ENCODE measurements at places on chromosomes 13 and 19.

DNA sequence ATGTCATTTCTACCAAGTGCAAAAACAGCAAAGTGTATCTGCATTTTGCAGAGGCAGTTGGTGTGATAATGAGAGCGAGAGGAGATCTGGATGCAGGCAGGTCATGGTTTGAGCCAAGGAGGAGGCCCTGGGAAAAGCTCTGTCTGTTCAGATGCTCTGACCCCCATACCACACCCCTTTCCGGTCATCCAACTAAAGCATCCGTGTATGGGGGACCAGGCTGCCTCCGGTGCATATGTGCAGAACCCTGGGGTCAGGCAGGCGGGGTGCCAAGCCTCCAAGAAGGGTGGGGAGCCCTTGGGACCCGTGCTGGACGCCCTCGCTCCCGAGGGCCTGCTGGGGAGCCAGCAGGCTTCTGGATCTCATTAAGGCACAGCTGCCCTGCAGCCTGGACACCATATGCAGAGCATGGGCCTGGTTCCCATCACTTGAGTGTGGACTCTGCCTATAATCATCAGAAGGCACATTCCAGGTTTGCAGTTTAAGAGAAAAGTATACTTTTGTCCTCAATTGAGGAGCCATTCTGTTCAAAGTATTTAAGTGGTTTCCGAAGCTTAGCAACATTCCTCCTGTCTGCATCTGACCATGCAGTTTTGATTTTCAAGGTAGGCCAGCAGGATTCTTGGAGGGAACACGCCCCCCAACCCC, 56.1 kb downstream of the ALOX5AP start:
- H3K36me3 ChIP-seq: no peaks in the 10 kb centered on the region
- no peak overlapping the region for H3K27ac ChIP-seq
- DNase-seq: no peak

GRCh38 chr13:37351211-37351610, 245.7 kb upstream of the CSNK1A1L start:
- H3K27me3 ChIP-seq: no peaks in the 10 kb centered on the region
- no peak overlapping the region for H3K4me3 ChIP-seq
- no peak for DNase-seq
- no peaks in the 10 kb centered on the region for H3K4me1 ChIP-seq
- H3K27ac ChIP-seq: no peak overlapping the region

DNA sequence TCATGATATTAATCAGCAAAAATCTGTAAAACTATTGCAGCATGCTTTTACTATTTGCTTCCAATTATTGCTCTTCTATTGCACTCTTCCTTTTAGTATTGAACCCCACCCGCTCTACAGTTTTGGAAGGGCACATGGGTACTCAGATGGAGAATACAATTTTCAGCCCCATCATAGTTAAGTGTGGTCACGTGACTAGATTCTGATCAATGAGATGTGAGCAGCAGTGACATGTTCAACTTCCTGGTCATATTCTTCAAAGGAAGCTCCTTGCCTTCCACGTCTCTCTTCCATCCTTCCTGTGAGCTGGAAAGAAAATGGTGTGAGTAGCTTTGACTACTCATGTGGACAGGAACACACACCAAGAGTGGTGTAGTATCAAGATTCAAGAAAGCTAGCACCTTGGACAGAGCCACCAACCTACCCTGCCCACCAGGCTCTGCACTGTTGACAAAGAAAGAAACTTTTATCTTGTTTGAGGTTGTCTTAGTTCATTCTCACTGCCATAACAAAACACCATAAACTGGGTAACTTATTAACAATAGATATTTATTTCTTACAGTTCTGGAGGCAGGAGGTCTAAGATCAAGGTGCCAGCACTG, 3.8 kb upstream of the FGF14 start:
- no peak overlapping the region for H3K4me3 ChIP-seq
- DNase-seq: no peak
- peaks cover 20% of the 10 kb centered on the region for H3K4me1 ChIP-seq

DNA sequence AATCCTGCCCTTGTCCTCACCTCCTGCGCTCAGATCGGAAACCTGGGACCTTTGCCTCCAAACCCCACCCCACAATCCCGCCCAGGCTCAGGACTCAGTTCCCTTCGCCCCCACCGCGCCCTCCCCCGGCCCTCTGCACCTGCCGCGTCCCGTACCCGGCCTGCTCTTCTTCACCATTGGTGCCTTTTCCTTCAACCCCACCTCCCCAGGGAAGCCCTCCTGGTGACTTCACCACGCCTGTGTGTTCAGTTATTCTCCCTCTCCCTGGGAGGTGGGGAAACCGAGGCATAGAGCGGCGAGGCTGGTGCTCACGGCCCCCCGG, 19.3 kb upstream of the TCF3 start:
- peaks cover 33% of the 10 kb centered on the region for H3K4me1 ChIP-seq
- no peak overlapping the region for H3K27ac ChIP-seq
- DNase-seq: no peak
- no peak overlapping the region for H3K4me3 ChIP-seq
- no peaks in the 10 kb centered on the region for H3K36me3 ChIP-seq

DNA sequence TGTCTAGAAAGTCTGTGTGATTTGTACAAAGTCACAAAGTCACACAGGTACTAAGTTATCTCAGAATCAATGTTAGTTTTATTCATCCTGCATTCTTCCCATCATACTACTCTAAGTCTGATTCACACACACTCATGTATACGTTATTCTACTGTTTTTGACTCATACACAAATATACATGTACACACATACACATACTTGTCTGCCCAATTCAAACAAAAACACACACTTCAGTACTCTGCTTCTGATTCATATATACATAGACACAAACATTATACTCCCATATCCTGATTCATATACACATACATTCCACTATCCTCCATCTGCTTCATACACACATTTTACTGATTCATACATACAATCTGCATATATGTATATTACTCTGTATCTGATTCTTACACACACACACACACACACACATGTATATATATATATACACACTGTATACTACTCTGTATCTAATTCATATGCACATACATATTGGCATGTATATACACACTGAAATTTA, 69.3 kb downstream of the KLF12 start:
- no peak for DNase-seq
- no peaks in the 10 kb centered on the region for H3K27me3 ChIP-seq
- H3K4me3 ChIP-seq: no peak overlapping the region

GRCh38 chr13:36038785-36039555, 92.2 kb downstream of the DCLK1 start:
- H3K4me3 ChIP-seq: no peak overlapping the region
- no peaks in the 10 kb centered on the region for H3K36me3 ChIP-seq
- H3K27ac ChIP-seq: peak overlapping the region; percentile 65
- DNase-seq: no peak
- H3K27me3 ChIP-seq: no peaks in the 10 kb centered on the region
- no peaks in the 10 kb centered on the region for H3K4me1 ChIP-seq

DNA sequence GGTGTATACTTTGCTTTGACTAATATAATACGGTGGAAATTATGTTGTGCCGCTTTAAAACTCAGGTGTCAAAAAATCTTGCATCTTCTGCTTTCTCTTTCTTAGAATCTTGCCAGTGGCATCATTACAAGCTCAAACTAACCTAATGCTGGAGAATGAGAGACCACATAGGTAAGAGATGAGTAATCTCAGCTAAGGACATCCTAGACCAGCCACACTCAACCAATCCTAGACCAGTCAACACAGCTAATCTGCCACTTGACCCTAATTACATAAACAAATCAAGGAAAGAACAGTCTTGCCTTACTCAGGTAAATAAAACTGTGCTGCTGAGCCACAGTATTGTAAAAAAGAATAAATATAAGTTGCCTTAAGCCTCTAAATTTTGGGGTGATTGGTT, 1323.9 kb upstream of the SPRY2 start:
- H3K4me3 ChIP-seq: no peak overlapping the region
- H3K36me3 ChIP-seq: no peaks in the 10 kb centered on the region
- no peaks in the 10 kb centered on the region for H3K4me1 ChIP-seq
- DNase-seq: no peak
- no peaks in the 10 kb centered on the region for H3K27me3 ChIP-seq

DNA sequence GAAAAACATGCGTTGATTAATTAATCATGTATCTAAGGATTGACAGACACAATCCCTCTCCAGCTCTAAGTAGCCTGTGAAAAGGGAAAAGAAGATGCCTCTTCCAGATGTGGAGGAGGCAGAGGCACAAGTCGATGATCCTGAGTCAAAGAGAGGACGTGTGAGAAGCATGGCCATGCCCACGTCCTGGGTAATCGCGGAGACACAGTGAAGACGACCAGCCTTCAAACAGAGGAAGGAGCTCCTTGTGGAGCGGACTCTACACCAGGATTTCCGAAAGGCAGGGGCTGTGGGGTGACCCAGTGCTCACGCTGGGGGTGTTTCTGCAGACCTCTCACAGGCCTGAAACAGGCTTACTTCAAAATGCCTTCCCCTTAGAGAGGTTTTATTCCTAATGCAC, 70.5 kb downstream of the COL4A1 start:
- no peak overlapping the region for H3K4me3 ChIP-seq
- no peak overlapping the region for H3K27ac ChIP-seq

Measured in suprapubic skin (tissue), 4 donors.